ENCODE measurements at places on chromosomes 2 and 18.
A peak's percentile ranks its signal among the peaks of the same experiment; 100 is the strongest.

GRCh38 chr2:231118614-231118942 lies 6.3 kb downstream of the HTR2B start:
- no peak for DNase-seq

DNA sequence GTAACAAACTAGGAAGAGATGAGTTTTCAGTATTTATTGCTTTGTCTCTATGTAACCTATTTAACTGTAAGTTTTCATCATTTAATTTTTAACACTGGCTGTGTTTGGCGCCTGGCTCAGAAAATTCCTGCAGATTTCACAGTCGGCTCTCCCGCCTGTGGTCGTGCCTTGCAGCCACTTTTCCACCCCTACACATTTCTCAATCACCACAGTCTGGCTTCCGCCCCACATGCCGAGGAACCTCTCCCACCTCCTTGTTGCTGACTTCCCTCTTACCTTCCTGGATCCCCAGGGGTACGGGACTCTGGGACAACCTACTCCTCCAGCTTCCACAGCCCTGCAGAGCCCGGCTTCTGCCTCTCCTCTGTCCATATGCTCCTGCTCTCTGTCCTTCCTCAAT lies 41.6 kb upstream of the MGAT4A start:
- no peak for DNase-seq

DNA sequence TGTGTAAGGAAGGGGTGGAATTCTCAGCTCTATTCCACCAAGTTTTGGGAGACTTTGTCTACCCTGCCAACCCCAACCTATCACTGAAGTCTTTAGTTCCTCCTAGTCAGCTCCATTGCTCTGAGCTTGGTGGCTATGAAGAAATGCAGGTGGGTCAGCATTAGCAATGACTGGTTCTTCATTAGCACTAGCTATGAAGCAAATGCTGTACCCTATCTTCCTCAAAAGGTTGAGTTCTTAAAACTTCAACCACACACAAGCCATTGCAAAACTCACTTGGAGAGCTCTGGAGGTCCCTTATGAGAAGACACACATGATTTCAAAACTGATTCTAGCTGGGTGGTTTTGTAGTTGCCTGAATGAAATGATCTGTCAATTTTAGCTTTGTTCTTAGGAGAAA lies 193.8 kb downstream of the IKZF2 start:
- no peak for DNase-seq

DNA sequence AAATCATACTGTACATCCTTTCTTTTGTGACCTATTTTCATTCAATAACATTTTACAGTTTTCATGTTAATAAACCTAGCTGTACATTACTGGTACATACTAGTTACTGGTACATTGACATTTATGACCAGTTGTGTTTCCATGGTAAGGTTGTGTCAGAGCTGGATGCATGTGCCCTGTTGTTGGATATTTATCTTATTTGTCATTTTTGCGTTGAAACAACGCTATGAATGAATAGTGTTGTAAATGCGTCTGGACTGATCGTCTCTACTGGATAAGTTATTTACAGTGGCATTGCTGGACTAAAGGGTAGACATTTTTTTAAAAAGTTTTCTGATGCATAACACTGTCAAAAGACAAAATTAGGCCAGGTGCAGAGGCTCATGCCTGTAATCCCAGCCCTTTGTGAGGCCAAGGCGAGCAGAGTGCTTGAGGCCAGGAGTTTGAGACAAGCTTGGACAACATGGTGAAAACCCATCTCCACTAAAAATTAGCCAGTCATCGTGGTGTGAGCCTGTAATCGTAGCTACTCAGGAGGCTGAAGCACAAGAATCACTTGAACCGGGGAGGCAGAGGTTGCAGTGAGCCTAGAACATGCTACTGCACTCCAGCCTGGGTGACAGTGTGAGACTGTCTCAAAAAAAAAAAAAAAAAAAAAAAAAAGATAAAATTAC lies 40.2 kb downstream of the MCFD2 start:
- DNase-seq: no peak

DNA sequence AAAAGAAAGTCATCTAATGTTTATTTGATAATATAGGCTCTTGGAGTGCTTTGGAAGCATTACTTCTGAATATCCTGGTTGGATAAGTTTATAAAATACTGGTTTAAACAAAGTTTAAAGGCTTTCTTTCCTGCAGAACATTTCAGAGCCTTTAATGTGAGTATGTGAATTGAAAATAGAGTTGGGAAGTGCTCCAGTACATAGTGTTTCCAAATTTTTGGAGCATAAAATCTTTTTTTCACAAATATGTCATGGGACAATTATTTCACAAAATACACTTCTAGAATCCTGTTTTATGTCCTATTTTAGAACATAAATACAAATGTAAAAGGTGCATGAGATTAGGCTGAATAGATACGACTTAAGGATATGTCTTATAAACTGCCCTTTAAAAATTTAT lies 158.9 kb upstream of the HNRNPA3 start:
- no peak for DNase-seq

GRCh38 chr2:200226451-200227426 lies 79.8 kb upstream of the SPATS2L start:
- DNase-seq: no peak

- DNase-seq: no peak
These were observed 59.8 kb downstream of the LDAH start for GRCh38 chr2:20762945-20763683.

DNA sequence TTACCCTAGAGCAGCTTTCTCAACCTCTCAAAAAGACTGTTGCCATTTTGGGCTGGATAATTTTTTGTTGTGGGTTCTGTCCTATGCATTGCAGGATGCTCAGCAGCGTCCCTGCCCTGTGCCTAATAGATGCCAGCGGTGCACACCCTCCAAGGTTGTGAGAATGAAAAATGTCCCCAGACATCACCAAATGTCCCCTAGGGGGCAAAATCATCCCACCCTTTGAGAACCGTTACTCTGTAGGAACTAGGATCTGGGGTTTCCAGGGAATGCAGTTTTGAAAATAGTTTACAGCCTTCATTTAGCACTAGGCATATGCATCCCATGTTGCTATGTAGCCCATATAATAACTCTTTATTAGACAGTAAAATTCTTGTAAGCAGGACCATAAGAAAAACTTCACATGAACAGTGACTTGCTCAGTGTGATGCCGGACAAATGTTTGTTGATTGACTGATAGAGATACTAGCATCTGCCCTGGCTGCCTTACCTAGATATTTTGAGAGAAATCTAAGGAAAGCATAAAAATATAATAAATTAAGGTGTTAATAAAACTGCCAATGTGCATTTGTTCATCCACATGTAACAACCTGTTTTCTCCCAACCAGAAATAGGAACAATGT lies 79.2 kb upstream of the EPC2 start:
- DNase-seq: peak; percentile 16

- no peak for DNase-seq
These were observed 10.1 kb downstream of the BAZ2B start for GRCh38 chr2:159606287-159606686.

DNA sequence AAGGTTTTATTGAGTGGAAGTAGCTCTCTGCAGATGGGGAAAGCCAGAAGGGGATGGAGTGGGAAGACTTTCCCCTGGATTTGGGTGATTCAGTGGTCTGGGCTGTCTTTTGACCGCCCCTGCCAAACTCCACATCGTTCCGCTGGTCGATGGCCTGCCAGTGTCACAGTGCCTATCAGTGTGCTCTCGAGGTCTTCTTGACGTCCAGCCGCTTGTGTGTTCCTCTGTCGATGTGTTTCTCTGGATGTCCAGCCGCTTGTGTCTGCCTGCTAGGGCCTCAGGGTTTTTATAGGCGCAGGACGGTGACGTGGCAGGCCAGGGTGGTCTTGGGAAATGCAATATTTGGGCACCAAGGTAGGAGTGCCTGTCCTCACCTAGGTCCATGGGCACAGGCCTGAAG lies 1371.4 kb upstream of the PIK3C3 start:
- DNase-seq: no peak

DNA sequence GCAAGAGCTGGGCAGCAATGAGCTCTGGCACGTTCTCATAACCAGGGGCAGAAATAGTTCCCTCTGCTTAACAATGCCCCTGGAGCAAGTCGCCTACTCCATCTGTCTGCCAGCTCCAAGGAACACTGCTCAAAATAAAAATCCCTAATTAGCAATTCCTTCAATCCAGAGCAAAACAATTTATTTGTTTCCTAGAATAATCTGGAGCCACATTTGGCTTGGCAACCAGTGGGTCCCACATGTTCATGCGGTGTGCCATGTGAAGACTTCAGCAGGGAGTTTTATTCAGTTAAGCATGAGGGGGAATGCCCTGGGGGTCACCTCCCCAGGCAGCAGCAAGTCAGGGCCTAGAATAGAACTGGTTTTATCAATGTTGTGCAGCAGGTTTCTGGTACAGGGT lies 7.6 kb upstream of the EGR4 start:
- no peak for DNase-seq

- no peak for DNase-seq
These were observed 265.3 kb downstream of the DYSF start for GRCh38 chr2:71718686-71719085.

- DNase-seq: no peak
These were observed 179.7 kb downstream of the HAUS1 start for GRCh38 chr18:46283895-46284295.

DNA sequence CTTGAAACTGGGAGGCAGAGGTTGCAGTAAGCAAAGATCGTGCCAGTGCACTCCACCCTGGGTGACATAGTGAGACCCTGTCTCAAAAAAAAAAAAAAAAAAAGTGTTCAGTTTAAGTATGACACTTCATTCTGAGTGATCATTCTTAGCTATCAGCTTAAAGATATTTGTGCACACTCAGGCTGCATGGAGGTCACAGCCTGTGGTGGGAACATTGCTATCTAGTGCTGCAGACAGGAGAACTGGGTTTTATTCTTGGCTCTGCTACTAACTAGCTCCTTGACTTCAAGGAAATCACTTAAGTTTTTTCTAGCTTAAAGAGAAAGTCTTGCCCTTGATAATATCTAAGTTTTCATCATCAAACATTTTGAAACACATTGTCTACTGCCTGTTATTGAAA lies 391.3 kb upstream of the CDH7 start:
- DNase-seq: no peak

GRCh38 chr2:186695081-186695756 lies 1.4 kb downstream of the FAM171B start:
- DNase-seq: no peak

- DNase-seq: no peak
These were observed 43.3 kb downstream of the NBAS start for GRCh38 chr2:15517793-15518192.

GRCh38 chr2:21067859-21068537 lies 24.1 kb upstream of the APOB start:
- DNase-seq: no peak

- no peak for DNase-seq
These were observed 1287.8 kb upstream of the TMEFF2 start for GRCh38 chr2:193482557-193482956.

DNA sequence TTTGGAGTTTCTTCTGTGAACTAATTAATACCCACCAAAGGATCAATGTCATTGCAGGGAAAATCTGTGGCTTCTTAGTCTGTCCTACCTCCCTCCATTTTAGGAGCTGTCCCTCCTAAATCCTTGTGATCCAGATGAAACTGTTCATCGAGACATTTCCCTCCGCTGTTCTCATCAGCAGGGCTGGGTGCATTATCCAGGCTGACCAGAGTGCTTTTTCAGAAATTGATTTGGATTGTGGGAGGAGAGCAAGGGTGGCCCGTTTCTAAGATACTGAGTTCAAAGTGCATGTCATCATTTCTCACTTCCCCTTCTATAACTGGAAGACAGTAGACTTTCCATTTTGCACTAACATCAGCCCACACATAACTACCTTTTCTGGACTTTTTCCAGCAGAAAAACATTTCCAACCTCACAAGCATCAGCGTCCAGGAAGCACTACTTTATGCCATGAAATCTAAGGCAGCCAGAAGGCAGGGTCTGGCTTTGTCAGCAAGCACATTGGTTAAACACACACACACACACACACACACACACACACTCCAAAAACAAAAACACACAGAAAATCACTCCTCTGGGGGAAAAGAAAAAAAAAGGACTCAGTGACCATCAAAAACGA lies 94.1 kb downstream of the ANKRD44 start:
- peak; percentile 60 for DNase-seq

GRCh38 chr2:168431301-168432024 lies 24.6 kb upstream of the CERS6 start:
- DNase-seq: no peak

DNA sequence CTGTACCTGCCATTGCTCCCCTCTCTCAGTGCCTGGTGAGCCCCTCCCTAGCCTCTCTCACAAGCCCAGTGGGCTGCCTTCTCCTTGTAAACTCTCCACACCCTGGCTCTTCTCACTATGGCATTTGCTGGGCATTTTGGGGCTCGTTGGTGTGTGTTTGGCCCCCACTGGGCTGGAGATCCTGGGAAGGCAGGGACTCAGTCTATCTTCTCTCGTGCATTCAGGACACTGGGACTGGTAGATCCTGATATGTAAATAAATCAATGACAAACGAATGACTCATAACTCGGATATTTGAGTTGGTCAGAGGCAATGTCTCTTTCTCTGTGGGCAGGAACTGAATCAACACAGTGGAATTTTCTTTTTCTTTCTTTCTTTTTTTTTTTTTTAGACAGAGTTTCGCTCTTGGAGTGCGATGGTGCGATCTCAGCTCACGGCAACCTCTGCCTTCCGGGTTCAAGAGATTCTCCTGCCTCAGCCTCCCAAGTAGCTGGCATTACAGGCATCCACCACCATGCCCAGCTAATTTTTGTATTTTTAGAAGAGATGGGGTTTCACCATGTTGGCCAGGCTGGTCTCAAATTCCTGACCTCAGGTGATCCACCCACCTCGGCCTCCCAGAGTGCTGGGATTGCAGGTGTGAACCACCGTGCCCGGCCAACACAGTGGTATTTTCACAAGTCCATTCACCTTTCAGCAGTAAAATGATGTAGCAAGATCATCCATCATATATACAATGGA lies 144.6 kb upstream of the SPRED2 start:
- peak; percentile 87 for DNase-seq

GRCh38 chr2:222944552-222944951 lies 83.7 kb downstream of the ACSL3 start:
- DNase-seq: no peak

DNA sequence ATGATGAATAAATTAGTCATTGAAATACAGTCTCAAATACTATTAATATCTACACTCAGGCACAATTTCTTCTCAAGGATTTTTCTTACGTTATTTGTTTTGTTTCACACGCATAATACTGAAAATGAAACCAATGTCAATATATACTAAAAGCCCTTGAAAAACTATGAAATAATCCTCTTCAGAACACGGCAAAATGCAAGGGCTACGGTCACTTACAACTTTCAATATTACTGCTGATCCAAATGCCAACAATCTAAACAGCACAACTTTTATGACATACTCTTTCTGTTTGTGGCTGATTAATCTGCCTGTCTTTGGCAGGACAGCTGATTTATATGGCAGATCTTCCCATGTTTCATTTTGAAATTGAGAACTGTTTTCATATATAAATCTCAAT lies 68.3 kb downstream of the LRPPRC start:
- no peak for DNase-seq

GRCh38 chr18:60197671-60198462 lies 174.7 kb downstream of the MC4R start:
- no peak for DNase-seq

DNA sequence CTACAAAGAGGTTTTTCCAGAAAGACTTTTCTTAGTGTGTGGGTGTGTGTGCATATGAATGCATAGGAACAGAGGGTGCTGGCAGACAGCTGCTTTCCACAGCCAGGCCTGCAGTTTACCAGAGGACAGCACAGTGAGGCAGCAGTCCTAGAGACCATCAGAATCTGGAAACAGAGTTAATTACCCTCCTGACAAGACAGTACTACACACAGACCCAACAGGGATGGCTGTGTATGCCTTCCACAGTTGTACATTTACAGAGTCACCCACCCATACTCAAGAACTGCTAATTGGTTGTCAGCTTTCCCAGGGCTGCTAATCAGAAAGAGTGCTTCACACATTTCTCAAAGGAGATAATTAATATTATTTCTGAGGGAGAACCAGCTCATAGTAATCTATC lies 104.7 kb downstream of the FEZ2 start:
- DNase-seq: no peak
